ENCODE measurements at places on chromosomes 5 and 9. TPM values are rescaled to one million over a fixed set of nuclear protein-coding genes. Genes with fewer than 3 reads are reported as not detected.

Gene PCDHA13
- polyA plus RNA-seq: not detected

GRCh38 chr5:14450018-14450524, 131.5 kb upstream of the OTULINL start:
- DNase-seq: no peak

DNA sequence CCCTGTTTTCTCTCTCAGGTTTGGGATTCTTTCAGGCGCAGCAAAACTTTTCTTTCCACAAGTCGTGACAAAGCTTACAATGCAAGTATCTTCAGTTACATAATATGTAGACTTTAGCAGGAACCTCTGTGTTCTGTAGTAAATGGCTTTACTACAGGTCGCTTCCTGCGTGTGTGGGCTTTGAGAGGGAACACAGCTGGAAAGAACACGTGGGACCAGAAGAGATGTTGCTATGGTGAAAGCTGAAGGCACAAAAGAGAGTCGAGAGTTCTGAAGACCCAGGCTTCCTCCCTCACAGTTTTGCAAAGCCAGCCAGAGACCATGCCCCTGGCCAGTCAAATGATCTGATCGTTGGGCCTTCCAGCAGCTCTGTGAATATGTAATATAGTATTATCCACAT, 4.0 kb downstream of the ANKRD55 start:
- DNase-seq: no peak

GRCh38 chr5:170849374-170849773, 12.4 kb upstream of the RANBP17 start:
- no peak for DNase-seq

Gene MARVELD2
- polyA plus RNA-seq: 0.20 TPM

Gene NPR3
- not detected for polyA plus RNA-seq

Gene SCGB3A2
- not detected for polyA plus RNA-seq

Gene FBP1
- polyA plus RNA-seq: 3.5 TPM

Gene SPATA31A3
- polyA plus RNA-seq: not detected

Gene DOCK2
- 103 TPM for polyA plus RNA-seq

Gene TRIM7
- 0.63 TPM for polyA plus RNA-seq

Gene FOXD4L6
- polyA plus RNA-seq: not detected

DNA sequence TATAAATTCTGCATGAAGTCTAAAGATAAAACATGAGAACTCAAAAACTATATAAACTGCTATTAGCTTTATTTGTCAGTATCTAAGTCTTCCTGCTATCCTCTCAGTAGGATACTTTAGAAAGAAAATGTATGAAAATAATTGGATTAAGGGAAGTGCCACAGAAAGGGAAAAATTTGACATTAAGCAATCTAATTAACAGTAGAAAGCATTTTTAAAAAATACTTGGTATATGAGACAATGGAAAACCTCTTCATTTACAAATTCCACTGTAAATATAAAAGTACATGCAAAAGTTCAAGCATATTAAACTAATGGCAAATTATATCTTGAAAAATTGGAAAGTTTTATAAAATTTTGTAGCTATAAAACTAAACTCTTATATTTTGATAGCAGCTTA, 518.6 kb upstream of the NUDT12 start:
- no peak for DNase-seq

DNA sequence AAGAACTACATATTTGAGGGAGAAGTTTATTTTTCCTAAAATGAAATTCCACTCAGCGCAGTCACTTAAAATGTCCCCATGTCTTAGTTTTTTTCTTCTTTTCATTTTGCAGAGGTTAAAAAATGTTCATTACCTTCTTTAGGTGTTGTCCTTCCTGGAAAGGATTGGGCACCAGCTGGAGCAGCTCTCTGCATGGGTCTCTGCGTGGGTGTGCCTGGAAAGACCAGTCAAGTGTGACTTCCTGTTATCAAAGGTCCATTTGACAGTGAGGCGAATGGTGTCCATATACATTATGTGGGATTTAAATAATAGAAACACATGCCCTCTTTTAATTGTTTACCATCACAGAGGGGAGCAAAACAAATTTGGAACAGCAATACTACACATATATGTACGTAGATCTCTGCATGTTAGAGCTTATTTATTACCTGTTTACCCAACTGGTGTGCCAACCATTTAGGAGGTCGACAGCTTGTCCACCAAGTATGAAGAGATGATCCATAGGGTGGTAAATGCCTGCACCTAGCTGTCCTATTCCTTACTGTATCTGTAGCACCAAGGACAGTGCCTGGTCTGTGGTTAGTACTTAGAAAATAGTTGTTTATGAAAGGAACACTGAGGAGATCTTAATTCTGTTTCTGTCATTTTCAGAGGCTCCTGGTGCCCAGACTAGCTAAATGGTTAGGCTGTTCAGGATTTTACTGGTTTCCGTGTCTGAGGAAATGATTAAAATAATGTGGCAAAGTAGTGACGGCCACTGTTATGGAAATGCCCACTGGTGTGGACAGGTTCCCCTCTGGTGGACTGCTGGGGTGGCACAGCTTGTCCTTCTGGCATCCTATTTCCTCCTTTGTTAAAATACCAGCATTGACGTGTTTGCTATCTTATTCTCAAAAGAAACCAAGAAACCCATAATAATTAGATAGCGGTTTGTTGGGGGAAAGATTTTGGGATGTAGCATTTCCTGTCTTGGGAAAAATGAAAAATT, 200.4 kb downstream of the MAST4 start:
- DNase-seq: no peak

Gene PCDHGC5
- polyA plus RNA-seq: not detected

DNA sequence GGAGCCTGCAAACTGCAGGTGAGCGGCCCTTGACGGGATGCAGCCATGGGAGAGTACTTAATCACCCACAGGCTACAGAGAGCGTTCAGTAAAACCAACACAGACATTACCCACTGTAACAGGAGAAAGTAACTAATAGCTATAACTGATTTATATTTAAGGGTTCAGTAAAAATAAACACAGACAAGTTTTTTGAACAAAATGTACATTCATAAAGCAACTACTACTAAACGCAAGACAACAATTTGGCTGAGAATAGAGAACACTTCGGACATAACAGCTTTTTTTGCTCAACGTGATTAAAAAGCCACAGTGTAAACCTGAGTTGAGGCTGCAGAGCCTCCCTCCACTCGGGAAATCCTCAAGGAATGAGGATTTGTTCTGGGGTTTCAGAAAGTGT, 61.7 kb downstream of the LIFR start:
- DNase-seq: no peak

Gene ZNF454
- not detected for polyA plus RNA-seq

GRCh38 chr5:150507474-150508276, at the start of gene NDST1:
TSS of gene NDST1 (plus strand) at chr5:150508131. CDS start at chr5:150521255, 13,124 bp downstream.
- DNase-seq: no peak

Gene PCDHA3
- not detected for polyA plus RNA-seq

Gene HDAC3
- polyA plus RNA-seq: 137 TPM

GRCh38 chr5:81137833-81138232, 95.3 kb upstream of the CKMT2 start:
- DNase-seq: no peak

Gene FLT4
- polyA plus RNA-seq: 1.2 TPM

DNA sequence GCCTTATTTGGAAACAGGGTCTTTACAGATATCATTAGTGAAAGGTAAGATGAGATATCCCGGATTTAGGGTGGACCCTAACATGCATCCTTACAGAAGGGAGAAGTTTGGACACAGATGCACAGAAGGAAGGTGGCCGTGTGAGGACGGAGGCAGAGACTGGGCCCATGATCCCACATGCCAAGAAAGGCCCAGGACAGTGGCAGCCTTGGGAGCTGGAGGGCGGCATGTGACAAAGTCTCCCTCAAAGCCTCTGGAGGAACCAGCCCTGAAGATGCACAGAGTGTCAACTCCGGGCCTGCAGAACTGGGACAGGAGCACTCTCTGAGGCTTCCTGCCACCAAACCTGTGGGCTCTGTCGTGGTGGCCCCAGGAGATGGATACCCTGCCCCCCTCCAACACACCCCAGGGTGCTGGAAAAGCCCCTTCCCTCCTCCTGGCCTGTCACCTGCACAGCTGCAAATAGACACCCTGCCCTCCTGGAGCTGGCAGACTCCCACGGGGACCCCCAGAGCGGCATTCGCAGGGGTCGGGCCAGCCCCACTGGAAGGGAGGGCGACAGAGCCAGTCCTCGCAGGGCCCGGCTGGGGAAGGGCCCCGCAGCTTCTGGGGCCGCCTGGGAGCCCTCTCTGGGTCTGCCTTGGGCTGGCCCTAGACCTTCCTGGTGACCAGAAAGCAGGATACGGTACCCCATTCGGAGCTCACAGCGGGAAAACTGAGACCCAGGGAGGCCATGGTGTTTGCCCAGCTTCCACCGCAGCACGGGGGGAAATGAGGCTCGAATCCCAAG, 7.9 kb downstream of the NACC2 start:
- DNase-seq: no peak

GRCh38 chr9:81724242-81724889, 35.0 kb upstream of the TLE1 start:
- no peak for DNase-seq

Gene ADGRD2
- not detected for polyA plus RNA-seq

GRCh38 chr5:40406741-40407211, 272.9 kb upstream of the PTGER4 start:
- DNase-seq: no peak

- DNase-seq: no peak
These were observed 4.5 kb downstream of the ABCA2 start for GRCh38 chr9:137023583-137023991.

Gene GLRA1
- not detected for polyA plus RNA-seq

GRCh38 chr5:133247881-133248624, 196.2 kb downstream of the HSPA4 start:
- no peak for DNase-seq

DNA sequence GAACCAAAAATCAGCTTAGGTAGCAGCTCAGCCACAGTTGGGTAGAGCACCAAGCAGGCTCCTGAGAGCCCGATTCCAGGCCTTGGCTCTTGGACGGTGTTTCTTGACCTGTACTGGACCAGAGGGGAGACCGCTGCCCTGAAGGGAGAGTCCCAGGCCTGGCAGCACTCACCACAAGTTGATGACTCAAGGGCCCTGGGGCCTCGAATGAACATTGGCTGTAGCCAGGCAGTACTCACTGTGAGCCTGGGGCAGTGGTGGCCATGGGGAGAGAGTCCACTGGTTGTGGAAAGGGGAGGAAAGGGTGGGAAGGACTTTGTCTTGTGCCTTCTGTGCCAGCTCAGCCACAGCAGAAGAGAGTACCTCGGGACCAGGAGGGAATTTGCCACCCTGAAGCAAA, 166.1 kb downstream of the EDIL3 start:
- no peak for DNase-seq

Gene RNF180
- polyA plus RNA-seq: not detected

Gene RLN1
- 2.4 TPM for polyA plus RNA-seq

Data from CD4-positive, alpha-beta memory T cell (primary cell).